ENCODE measurements at places on chromosomes 3 and 15.
A peak's percentile ranks its signal among the peaks of the same experiment; 100 is the strongest.

- peak; percentile 29 for DNase-seq
Measured at GRCh38 chr3:22089284-22089683, 338.3 kb upstream of the ZNF385D start.

- DNase-seq = no peak
Measured at GRCh38 chr3:187197335-187197649, at the start of gene RTP1. RTP1 (plus strand) TSS chr3:187197486; CDS start chr3:187197516, 30 bp downstream.

DNA sequence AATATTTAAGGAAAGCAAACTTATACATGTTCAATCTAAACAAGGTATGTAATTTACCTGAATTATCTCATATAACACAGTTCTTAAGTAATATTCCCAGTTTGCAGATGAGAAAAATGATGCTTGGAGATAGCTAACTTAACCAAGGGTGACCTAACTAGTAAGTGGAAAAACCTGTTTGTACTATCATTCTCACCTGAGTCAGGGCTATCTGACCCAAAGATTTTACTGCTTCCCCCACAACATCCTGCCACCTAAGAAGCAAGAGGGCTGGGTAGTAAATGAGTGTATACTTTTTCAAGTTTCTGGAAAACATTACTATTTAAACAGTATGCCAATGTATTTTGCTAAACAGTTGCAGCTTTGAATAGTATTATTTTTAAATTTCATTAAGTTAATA lies 10.6 kb downstream of the TP63 start:
- no peak for DNase-seq

DNA sequence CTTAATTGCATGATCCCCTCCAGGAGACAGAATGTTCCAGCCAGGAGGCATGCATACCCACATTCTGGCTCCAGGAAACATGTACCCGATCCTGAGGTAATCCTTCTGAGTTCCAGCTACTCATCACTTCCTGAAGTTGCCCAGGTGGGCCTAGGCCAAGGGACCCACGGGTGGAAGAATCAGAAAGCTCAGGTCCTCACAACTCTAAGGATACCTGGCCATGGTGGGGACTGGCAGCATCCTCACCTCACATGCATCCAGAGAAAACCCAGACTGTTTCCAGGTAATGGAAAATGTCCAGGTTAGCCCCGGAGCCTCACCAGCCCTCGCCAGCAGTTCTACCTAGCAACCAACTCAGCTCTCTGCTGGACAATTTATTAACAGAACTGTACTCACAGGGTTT lies 78.2 kb downstream of the DAPK2 start:
- DNase-seq = no peak

- no peak for DNase-seq
Measured at GRCh38 chr15:98799461-98800390, 151.4 kb downstream of the IGF1R start.

DNA sequence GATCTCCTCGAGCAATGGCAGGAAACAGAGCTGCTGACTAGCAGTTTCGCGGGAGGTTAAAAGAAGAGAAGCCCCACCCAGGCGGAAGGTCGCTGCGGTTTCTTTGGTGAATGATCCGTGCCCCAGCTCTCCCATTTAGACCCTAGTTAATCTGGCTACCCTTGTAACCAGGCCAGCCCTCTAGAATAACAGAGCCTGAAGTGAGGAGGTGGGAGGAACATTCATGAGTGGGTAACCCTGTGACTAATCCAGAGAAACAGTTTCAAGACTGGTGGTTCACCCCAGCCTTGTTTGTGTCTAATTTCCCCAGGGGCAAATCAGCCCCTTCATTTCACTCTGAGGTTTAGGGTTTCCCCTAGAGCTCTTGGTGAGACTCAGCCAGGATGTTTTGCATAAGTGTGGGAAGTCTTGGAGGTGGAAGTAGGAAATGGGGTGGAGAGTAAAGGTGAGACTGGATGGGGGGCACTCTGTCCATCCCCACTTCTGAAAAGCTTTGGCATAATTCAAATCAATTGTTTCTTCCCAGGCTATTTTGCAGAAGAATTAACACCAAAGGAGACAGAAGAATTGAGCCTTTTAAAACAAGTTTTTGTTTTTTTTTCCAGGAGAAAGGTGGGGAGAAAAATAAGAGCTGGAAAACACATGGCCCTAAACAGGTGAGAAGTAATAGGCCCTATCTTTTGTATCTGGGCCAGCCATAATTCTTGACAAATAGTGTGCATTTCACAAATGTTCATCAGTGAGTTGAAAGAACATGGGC lies 303.1 kb downstream of the RPLP1 start:
- DNase-seq = peak; percentile 75

DNA sequence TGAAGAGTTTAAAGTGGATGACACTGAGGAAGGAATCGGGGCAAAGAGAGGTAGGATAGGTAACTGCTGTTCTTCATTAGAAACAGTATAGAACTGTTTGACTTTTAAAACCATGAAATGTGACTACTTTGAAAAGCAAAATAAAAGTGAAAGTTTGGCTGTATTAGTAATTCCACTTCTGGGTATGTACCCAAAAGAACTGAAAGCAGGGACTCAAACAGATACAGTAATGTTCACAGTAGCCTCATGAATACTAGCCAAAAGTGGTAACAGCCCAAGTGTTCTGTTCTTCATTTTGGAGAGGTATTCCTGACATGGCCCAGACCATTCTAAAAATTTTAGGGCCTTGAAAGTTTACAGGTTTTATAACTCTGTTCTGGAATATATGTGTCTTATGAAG lies 1055.4 kb downstream of the TBL1XR1 start:
- DNase-seq = no peak

DNA sequence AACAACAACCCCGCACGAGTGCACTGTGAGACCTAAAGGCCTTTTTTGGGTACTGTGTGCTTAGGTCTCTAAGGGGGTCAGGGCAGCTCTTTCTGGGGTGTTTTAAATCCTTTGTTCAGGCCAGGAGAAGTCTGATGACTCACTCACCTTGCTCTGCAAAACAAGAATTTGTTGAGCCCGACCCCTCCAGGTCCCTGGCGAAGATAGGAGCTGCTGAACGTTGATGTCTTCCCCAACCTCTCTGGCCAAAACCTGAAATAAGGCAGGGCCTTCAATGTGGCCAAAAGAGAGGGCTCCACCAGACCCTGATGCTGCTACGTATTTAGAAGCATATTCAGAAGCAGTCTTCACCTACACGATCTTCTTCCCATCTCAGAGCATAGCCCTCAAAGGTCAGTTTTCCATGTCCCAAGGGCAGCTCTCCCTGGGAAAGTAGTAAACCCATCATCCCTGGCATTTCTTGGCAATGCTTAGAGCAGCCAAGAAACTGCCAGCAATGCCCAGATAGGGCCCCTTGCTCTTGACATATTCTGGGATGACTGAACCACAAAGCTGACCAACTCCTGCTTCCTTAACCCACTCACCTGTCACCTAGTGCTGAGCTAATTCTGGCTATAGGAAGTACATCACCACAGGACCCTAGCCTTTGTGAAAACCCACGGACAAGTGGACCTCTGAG lies 27.1 kb downstream of the CCDC13 start:
- no peak for DNase-seq

DNA sequence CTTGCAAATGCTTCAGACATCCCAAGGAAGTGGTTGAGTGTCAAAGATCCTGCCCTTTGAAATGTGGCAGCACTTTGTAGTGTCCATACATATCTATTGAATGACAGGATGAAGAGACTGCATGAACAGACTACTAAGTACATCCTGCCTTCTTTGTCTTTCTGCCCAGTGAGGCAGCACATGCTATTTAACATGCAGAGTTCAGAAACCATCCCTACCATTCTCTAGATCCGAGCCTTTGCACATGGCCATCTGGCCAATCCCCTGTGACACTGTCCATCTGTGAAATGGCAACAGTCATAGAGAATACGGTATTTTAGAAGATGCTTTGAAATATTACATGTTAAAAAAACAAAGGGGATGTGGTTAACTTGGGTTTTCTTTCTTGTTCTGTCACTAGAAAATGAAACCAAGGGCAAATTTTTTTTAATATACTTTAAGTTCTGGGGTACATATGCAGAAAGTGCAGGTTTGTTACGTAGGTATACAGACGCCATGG lies 519.6 kb downstream of the NTRK3 start:
- no peak for DNase-seq

DNA sequence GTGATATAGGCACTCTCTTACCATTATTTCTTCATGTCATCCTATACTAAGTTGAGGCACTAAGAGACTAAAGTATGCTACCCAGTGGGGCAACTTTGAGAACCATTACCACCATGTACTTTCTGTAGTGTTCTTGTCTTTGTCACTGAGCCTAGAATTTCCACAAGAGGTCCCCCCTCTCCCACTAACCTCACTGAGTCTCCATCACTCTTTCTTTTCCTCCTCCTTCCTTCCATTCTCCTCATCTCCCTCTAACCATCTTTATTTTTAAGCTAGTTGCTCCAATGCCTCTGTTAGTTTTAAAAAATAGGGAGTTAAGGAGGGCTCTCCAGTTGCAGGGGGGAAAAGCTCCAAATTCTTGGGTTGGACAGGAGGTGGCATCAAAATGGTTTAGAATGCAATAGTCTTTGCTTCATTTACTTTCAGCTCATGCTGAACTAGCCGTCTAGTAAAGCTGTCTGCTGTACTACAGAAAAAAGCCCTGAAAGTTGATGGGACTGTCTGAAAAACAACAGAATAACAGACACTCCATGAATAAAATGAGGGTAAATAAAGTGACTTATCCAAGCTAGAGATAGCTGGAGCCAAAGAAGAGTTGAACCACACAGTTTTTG lies 85.1 kb upstream of the MYRIP start:
- DNase-seq = no peak

DNA sequence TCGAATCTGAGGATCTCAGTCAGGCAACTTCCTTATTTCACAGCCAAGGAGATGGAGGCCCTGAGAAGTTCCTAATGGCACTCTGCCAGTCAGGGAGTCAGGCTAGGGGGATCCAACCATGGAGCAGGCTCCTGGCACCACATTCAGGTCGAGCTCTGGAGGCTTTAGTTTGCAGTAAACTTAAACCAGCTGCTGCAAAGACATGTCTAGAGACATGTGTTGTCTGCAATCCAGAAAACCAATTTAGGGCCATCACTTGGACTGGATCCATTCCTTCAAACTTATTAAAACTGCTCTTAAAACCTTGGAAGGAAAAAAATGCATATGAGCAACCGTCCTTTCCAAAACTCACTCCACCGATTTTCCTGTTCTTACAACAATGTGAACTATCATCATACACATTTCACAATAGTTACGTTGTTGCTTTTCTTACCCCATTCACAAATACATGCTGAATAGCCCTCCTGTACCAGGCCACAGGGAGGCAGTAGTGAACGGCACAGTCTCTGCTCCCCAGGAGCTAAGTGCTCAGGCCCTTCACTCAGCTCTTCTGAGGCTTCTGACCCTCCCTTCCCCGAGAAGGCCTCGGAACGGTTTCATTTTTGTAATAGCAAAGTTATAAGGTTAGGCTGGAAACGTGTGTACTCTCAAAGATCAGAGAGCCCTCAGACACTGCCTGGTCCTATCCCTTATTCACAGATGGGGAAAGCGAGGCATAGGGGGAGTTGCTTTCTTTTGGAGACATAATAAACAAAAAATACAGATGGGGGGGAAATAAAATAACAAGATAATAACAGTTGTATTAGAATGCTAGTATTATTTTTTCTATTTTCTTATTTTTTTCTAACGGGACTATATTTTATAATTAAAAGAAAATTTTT lies 20.1 kb downstream of the RFT1 start:
- peak; percentile 42 for DNase-seq

GRCh38 chr3:125437631-125438435 lies 62.7 kb upstream of the ZNF148 start:
- DNase-seq = peak; percentile 58

DNA sequence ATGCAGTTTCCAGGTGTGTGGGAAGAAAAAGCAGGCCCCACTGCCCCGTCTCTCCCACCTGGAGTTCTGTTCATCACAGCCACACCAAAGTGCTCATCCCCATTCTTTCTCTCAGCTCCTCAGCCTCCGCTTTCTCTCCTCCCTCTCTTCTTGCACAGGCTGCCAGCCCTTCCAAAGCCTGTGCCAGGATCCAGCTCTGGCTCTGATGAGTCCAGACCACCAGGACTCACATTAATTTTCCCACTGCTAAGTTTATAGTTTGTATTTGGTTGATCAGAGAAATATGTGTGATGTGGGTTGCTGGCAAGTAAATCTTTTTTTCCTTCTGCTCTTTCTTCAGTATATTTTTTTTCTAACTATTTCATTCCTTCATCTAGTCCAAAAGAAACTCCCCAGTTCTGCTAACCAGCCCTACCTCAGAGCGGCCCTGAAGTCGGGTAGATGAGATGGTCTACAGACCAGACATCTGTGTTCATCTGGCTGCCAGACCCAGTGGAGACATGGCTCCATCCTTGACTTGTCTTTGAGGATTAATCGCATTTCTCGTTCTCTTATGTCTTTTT lies 49.8 kb downstream of the BOC start:
- no peak for DNase-seq

DNA sequence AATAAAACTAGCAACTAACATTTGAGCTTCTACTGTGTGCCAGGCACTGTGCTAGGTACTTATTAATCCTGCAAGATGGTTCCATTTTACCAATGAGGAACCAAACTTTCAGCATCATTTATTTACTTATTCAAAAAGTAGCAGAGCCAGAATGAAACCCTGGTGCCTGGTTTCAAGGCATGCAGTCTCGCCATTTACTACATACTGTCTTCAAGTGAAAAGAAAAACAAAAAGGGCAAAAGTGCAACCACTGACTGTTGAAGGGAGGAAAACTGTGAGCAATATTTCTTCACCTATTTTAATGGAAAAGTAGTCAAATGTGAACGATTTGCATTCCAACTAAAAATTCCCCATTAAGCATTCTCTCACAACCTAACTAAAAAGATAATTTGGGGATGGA lies 8.7 kb downstream of the DCUN1D1 start:
- DNase-seq = peak; percentile 20

GRCh38 chr3:126811530-126811929 lies 107.5 kb downstream of the CHCHD6 start:
- no peak for DNase-seq

- DNase-seq = no peak
Measured at GRCh38 chr3:171453180-171453886, 6.9 kb downstream of the TNIK start.

DNA sequence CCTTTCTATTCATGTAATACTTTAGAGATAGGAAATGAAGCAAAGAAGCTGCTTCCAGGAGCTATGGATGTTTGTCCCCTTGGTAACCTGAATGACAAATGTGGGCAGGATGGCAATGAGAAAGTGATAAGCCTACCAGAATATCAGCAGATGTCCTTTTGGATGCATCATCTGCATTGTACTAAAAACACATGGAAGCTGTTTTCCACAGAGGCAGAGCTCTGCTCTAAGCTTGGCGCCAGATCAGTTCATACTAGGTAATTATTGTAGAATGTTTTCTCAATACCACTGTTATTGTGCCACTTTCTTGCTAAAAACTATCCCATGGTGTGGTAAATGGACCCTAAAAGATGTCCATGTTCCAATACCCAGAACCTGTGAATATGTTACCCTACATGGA lies 100.2 kb downstream of the DTWD1 start:
- DNase-seq = no peak

All from GM20000 (cell line).